ENCODE measurements at places on chromosomes 4 and X.

- DNase-seq, result no peak
Measured at GRCh38 chr4:153426207-153426885, 39.8 kb upstream of the TMEM131L start.

GRCh38 chr4:37001688-37002436, 242.7 kb upstream of the NWD2 start:
- DNase-seq, result no peak

GRCh38 chr4:122602277-122603142, 18.4 kb downstream of the IL21 start:
- DNase-seq, result no peak

DNA sequence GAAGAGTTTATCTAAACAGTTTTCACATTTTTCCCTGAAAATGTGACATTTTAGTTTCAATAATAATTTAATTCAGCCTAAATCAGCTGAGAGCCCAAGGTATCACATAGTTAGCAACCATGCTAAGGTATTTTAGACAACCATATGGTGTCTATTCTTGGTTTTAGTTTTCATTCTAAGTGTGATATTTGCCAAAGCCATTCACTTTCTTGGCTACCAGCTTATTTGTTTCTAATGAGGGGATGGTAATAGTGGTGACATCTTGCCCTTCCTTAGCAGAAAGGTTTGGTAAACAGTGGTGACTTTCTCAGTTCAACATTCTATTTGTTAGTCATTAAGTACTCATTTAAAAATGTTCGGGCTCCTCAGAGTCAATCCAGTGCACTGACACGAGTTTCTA, 854.9 kb upstream of the HTR2C start:
- DNase-seq, result no peak

DNA sequence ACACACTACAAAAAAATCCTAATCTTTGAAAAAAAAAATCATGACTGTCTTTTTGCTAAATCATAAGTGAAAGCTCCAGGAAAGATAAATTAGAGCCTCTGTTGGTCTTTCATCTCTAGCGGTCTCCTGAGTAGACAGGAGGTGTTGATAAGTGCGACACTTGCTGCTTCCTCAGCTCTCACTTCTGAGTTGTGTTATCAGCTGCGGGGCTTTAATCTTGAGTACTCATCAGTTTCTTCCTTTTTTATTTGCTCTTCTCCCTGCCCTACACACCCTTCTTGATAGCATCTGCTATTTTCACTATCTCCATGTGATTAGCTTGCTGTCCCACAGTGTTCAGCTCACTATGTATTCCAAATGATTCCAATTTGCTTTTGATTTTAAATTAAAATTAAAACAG, 1449.2 kb downstream of the C4orf33 start:
- DNase-seq, result no peak

DNA sequence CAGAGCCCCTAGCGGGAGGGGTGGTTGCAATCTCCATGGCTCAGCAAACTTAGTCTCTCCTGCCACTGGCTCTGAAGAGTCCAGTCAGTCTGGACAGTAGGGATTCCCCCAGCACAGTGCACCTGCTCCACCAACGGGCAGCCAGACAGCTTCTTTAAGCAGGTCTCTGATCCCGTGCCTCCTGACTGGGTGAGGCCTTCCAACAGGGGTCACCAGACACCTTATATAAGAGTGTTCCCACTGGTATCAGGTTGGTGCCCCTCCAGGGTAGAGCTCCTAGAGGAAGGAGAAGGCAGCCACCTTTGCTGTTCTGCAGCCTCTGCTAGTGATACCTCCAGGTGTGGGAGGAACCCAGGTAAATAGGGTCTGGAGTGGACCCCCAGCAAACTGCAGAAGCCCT, 1393.4 kb downstream of the STIM2 start:
- DNase-seq, result no peak

- no peak for DNase-seq
Measured at GRCh38 chr4:185838104-185838452, 26.1 kb upstream of the SORBS2 start.

GRCh38 chrX:25034889-25035288, 19.1 kb upstream of the ARX start:
- no peak for DNase-seq

- no peak for DNase-seq
Measured at GRCh38 chr4:30269850-30270249, 450.3 kb upstream of the PCDH7 start.

- no peak for DNase-seq
Measured at GRCh38 chr4:145101091-145101490, 3.0 kb downstream of the ABCE1 start.

GRCh38 chrX:65933085-65933589, 106.7 kb downstream of the VSIG4 start:
- DNase-seq, result no peak

DNA sequence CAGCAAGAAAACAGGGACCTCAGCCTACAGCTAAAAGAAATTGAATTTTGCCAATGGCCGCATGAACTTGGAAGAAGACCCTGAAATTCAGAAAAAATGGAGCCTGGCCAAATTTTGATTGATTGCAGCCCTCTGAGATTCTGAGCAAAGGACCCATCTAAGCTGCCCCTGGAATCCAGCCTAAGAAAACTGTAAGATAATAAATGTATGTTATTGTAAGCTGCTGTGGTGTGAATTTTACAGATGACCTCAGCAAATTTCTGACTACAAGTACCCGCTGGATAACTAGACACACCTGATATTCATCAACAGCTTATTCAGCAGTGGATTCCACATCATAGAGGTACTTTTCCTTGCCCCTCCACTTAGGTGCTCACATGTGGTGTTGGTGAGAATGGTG, 119.5 kb upstream of the EPHA5 start:
- DNase-seq, result no peak

DNA sequence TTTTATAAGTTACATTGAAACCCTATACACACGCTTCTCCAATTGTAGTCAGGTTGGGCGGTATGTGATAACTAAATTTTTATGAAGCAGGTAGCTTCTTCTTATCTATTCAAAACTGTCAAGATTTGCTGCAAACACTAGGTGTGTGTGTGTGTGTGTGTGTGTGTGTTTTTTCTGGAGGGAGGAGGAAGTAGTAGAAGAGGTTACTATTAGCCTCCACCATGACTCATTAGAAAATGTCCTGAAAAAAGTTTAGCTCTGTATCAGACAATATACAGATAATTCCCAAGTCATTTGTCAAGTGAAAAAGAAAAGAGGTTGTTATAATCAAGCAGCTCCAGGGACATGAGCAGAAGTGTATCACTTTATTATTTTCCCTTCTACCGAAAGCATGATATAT, 33.9 kb downstream of the PCDH7 start:
- DNase-seq, result no peak

- DNase-seq, result no peak
Measured at GRCh38 chr4:177367336-177367735, 57.7 kb downstream of the NEIL3 start.

DNA sequence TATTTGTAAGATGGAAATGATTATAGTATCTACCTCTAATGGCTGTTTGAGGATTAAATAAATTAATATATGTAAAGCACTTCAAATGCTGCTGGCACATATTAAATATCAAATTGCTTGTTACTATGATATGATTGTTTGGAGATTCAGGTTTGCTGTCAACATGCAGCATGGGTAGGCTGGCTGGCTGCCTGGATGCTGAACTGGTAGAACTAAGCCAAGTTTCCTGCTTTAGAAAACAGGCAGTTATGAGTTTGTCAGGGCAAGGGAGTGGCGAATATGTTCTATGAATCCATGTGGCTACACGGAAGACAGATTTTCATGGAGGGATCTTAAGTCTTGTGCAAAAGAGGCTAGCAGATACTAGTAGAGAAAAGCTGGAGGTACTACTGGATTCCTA, 239.6 kb downstream of the GBA3 start:
- DNase-seq, result no peak

GRCh38 chr4:39043861-39044363, 11.7 kb upstream of the TMEM156 start:
- no peak for DNase-seq

GRCh38 chr4:87949961-87950360, 25.6 kb upstream of the SPP1 start:
- no peak for DNase-seq

- DNase-seq, result no peak
Measured at GRCh38 chr4:25844961-25845712, 17.7 kb downstream of the SEL1L3 start.

DNA sequence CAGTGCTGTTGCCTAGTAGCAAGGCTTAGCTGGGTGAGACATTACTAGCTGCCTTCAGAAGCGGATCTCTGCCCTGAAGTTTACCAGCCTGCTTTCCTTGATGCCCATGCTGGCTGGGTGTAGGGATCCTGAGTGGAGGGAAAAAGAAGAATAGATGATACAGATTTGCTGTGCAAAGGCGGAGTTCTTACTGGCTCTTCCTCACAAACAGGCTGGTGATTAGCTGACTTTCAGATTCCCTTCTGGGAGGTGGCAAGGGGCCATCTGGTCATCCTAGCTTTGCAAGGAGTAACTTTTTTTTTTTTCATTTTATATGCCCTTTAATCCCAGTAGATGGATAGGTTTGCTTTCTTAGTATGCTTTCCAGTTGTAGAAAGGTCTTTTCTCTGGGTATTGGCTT, 44.8 kb downstream of the SMARCA5 start:
- no peak for DNase-seq

- DNase-seq, result no peak
Measured at GRCh38 chr4:17966312-17966711, 55.2 kb downstream of the LCORL start.

- DNase-seq, result no peak
Measured at GRCh38 chrX:150842198-150842685, 56.2 kb downstream of the CD99L2 start.

DNA sequence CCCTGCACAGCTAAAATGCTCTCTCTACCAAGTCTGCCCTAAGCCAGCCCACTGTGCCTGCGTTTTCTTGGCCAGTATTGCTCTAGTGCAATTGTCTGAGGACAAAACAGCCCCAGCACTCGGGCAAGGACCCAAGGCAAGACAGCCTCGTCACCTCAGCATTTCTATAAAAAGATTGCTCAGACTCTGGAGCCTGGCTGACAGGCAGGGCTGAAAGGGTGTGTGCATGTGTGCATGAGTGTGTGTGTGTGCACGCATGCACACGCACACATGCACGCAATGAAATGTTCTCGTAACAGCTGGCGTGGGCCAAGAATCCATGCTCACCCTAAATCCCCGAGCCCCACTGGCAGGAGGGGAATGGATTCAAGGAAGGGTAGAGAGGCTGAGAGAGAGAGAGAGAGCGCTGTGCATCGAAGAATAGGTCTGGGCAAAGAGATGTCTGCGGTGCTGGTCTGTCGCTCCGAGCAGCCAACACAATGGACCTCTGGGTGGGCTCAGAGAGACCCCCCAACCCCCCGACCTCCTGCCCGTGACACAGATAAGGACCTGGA, 579.2 kb downstream of the BCOR start:
- no peak for DNase-seq

DNA sequence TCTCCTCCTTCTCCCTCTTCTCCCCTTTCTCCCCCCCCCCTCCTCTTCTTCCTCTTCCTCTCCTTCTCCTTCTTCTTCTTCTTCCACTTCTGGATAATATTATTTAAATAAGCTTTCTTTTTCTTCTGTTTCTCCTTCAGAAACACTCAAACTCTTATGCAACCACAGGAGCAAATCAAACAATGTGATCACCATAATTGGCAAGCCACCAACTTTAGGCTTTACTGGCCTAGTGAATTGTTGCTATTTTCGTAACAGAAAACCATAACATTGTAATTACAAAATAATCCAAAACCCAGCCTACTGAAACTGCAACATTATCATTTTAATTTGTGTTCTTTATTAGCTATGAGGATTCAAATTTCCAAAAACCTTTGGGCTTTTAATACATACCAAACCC, 14.3 kb downstream of the DCAF8L1 start:
- no peak for DNase-seq

GRCh38 chr4:168610911-168611530, 114.2 kb downstream of the PALLD start:
- no peak for DNase-seq

All from breast epithelium (tissue), 4 donors.